ENCODE measurements at places on chromosomes 3 and 15.

GRCh38 chr3:37536840-37537239 lies 324.8 kb upstream of the CTDSPL start:
- DNase-seq = no peak

- no peak for DNase-seq
These were observed 9.9 kb downstream of the DNASE1L3 start for GRCh38 chr3:58200846-58201355.

DNA sequence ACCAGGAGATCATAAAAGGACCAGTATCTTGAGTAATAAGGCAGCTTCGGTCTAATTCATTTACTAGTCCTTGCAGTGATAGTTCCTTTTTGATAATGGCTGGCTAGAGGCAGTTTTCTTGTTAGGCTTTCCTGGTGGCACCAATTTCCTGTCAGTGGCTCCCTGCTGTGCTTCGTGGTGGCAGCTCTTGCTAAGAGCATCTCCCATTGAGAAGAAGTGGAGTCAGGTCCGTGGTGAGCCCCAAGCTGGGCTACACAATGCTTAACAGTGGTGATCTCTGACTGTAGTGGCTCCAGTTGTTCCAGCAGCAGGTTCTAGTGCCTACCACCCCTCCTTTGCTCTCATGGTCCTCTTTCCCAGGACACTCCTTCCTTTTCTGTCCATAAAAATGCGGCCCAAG lies 111.2 kb downstream of the RAP2B start:
- peak; percentile 6 for DNase-seq

DNA sequence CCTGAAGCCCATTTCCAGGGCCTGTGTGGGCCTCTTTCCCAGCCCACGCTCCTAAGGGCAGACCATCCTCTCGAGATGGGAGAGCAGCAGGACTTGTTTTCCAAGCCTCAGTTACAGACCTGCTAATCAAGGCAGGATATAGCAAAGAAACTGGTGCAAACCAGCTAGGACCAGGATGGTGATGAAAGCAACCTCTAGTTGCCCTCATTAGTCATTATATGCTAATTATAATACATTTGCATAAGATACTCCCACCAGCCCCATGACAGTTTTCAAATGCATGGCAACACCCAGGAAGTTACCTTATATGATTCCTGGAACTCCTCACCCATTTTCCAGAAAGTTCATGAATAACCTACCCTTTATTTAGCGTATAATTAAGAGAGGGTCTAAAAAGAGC lies 34.4 kb upstream of the TRH start:
- DNase-seq = no peak

GRCh38 chr15:60000113-60000823 lies 3.8 kb upstream of the FOXB1 start:
- DNase-seq = peak; percentile 90

DNA sequence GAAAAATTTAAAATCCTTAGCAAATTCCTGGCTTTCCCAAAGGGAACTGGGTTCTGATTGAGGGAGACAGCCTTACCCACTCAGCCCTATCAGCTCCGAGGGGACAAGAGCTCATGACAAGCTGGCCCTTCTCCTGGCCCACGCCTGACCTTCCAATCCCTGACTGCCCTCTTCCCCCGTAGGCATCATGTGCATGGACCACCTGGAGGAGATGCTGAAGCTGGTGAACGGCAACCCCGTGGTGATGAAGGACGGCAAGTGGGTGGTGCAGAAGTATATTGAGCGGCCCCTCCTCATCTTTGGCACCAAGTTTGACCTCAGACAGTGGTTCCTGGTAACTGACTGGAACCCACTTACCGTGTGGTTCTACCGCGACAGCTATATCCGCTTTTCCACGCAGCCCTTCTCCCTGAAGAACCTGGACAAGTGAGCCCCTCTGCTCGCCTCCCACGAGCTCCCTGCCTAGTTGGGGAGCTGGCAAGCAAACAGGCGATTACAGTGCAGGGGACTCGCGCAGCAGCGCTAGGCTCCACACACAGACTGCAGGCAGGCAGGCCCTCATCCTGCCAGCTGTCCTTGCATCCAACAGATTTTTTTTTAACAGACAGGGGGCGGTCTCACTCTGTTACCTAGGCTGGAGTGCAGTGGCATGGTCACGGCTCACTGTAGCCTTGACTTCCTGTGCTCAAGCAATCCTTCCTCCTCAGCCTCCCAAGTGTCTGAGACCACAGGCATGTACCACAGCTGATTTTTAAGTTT lies 16.8 kb downstream of the RPUSD3 start:
- DNase-seq = peak; percentile 44

DNA sequence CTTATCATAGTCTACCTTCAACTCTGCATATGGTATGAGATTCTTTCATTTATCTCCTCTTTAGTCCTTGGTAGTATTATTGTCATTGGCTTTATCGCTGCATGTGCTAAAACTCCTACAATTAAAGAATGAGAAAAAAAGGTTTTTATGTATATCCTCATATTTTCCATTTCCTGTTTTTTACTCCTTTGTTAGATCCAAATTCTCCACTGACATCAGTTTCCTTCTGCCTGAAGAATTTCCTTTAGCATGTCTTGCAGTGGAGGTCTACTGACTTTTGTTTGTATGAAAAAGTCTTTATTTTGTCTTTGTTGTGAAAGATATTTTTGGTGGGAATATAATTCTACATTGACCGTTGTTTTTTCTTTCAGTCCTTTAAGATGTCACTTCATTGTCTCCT lies 81.0 kb upstream of the TNIK start:
- no peak for DNase-seq

All from NCI-H69 (cell line).